ENCODE measurements at places on chromosomes 7 and 10.

- DNase-seq = no peak
These were observed 75.1 kb downstream of the ENTPD1 start for GRCh38 chr10:95831076-95831475.

DNA sequence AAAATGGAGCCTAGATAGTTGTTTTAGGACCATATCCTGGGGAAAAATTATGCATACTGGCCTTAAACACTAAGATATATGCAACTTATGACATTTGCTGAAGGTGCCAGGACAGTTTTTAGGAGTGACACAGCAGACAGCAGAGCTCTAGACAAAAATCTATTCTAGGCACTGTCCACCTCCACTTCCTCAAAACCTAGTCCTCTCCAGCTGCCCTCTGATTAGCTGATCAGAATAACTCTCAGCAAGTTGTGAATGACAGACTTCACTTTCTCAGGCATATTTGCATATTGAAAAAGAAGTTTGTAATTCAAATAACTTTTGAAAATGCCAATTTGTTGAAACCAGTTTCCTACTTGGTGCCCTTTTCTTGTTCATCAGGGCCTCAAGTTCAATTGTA, 152.3 kb upstream of the STEAP4 start:
- DNase-seq = no peak

- DNase-seq = no peak
These were observed 170.0 kb downstream of the PRKG1 start for GRCh38 chr10:51244309-51244708.

GRCh38 chr7:156668130-156668741, 27.7 kb downstream of the RNF32 start:
- no peak for DNase-seq

DNA sequence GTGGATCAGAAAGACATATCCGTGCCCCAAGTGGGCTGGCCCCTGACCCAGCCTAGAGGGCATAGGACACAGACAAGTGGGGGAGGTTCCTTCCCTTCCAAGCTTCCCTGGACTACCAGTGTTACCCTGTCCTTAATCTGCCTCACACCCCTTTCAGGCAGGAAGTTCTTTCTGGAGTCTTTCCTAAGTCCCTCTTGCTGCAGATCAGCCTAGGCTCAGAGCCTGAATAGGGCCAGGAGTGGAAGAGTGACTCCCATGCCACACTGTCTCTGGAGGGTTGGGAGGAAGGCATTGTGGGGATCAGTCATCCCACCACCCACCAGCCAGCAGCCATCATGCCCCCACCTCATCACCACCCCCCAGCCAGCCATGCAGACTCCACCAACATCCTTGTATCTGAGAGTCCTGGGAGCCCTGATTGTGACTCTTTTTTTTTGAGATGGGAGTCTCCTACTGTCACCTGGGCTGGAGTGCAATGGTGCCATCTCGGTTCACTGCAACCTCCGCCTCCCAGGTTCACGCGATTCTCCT, 22.6 kb downstream of the POLL start:
- no peak for DNase-seq

DNA sequence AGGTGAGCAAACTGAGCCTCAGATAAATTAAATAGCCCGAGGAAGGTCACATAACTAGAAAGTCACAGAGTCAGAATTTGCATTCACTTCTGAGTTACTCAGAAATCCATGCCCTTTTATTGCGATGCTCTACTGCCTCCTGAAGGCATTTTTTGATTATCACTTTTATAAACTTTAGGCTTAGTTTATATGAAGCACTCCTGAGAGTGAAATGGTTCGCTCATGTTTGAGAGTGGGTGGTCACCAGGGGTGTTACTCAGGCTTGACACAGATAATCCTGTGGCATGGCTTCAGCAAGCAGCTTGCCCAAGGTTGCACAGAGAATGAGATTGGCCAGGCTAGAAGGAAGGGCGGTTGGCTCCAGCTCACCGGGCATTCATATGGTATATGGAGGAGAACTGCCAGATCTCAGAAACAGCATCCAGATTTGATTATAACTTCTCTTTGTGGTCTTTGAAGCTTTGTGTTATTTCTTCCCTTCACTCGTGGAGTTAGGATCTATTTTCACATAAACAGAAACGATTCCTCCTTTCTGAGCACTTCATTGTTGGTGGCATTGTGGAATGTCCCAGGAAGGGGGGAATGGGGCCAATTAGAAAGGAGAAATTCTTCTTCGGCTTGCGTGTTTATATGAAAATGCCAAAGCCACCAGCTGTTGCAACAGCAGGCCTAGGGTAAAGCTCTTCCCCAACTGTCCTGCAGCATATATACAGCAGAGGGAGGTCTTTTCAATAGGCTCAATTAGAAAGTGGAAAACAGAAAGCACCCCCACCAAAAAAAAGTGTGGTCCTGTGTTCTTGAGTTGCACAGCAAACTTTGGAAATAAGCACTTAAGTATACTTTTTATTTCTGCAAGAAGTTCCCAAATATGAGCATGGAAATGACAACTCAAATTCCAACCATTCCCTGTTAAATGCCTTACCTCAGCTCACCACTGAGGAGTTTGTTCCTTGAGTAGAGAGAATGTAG, 628.8 kb downstream of the SUGCT start:
- peak; percentile 64 for DNase-seq

GRCh38 chr7:137633133-137633532, 213.6 kb downstream of the DGKI start:
- no peak for DNase-seq

DNA sequence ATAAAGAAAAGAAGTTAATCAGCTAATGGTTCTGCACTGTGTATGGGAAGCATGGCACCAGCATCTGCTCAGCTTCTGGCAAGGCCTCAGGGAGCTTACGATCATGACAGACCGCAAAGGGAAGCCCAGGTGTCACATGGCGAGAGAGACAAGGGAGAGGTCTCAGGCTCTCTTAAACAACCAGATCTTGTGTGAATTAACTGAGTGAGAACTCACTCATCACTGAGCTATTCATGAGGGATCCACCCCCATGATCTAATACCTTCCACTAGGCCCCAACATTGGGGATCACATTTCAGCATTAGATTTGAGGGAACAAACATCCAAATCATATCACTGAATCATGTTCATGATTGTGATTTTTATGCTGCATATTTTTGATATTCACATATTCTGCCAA, 5.8 kb downstream of the USP54 start:
- DNase-seq = no peak

- no peak for DNase-seq
These were observed 311.7 kb upstream of the NEBL start for GRCh38 chr10:21208666-21209316.

GRCh38 chr10:13907570-13907969, 320.8 kb downstream of the PRPF18 start:
- DNase-seq = no peak

DNA sequence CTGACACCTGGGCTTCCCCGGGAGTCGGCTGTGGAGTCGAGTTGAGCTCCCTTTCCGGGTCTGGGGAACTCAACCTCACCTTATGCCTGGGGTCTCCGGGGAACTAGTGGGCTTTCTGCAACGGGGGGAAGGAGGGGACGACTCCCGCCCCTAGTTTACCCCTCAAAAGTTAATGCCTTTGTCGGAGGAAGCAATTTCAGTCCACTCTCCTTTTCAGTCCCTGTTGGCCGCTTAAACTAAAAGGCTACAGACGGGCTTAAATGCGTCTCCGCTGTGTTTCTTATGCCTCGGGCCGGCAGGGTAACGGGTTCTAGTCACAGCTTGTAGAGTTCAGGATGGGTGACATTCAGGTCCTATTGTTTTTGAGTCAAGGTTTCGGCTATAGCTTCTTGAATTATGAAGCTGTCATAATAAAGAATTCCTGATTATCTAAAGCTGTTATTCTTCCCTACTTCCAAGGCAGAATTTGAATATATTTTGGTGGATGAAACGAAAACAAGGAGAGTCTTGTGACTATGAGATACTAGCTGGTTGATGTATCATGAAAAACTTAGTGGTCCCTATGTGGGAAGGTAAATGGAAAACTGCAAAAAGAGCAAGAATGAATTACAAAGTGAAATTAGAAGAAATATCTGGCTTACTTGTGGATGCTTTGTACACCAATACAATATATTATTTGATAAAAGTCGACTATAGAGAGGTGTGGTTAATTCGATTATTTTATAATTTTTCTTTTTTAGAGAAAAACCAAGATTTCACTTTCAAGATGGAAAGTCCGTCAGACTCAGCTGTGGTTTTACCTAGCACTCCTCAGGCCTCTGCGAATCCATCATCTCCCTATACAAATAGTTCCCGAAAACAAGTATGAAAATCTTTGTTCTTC, 495 bp downstream of the SFR1 start:
- DNase-seq = no peak

- no peak for DNase-seq
These were observed 93.6 kb downstream of the CTNNA3 start for GRCh38 chr10:67602268-67602950.

GRCh38 chr10:91391920-91392319, 18.2 kb upstream of the HECTD2 start:
- DNase-seq = no peak

DNA sequence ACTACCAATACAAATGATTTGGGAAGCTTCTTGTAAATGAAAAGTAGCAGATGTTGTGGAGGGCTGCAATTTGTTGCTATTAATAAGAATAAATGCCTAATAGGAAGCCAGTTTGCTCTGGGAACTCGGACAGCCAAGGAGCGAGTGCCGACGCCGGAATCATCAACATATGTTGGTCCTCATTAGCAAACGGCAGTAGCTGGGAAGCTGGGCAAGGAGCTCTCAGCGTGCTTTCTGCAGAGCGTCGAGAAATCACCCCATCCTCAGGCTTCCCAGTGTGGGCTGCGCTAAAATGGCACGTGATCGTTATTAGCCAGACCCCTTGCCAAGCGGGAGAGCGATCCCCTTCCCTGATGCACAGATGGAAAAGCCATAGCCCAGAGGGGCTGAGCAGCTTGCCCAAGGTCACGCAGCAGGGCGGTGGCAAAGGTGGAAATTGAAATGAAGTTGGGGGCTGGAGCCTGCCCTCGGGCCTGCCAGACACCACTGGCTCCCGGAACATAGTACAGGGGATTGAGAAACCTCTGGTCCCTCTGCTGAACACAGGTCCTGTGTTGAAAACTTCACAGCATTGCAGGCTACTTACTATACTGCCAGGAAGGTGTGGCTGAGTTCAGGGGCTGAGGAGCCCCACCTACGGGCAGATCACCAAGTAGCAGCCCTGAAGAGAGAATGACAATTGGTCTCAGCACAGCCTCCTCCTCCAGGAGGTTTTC, 326.9 kb downstream of the PLXNA4 start:
- no peak for DNase-seq

DNA sequence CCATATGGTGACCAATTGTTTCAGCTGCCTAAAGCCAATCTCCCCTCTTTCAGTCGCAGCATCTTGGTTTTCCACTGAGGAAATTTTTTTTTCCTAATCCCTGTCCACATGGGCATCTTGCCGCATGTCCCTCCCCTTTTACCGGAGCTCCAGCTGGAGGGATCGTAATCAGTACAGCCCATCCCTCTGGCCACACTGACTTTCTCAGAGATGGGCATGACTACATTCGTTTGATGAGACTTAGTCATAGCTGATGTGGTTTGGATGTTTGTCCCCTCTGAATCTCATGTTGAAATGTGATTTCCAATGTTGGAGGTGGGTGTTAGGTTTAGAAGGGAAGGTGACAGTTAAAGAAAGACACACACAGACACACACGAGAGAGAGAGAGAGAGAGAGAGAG, 186.8 kb upstream of the CXCL12 start:
- DNase-seq = peak; percentile 27

DNA sequence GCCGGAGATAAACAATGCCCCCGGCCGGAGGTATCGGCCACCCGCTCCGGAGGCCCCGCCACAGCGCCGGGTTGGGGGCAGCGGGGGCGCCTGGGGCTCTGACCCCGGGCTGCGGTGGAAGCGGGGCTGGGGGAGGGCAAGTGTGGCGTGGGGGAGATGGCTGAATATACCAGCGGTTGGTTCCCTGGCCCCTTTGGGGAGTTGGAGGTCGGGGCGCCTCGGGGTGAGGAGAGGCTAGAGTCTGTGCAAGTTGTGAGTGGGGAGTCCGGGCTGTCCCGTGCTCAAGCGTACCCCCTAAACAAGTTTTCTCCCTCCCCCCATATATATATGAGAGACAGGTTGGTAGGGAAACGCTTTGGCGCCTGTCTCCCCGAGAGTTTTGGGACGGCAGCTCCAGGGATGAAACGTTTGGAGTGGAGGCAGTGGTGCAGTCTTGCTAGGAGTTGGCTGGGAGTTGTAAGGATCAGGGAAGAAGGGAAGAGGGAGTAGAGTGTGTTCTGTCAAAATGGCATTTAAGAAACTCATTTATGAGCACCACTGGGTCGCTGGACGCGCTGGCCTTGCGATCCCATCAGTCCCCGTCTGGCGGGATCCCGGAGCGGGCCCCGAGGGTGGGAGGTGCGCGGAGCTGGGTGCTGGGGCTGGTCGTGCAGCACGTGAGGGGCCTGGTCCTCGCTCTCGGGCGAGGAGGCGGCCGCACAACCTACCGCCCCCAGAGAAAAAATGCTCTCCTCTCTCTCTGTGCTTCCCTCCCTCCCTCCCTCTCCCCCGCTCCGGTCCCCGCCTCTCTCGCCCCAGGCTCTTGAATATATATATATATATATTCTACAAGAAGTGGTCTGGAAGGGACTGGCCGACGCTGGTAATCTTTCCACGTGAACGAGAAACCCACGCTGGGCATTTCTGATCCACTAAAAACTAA, 1.1 kb downstream of the TET1 start:
- no peak for DNase-seq

GRCh38 chr10:48390933-48391845, 84.7 kb downstream of the MAPK8 start:
- no peak for DNase-seq

DNA sequence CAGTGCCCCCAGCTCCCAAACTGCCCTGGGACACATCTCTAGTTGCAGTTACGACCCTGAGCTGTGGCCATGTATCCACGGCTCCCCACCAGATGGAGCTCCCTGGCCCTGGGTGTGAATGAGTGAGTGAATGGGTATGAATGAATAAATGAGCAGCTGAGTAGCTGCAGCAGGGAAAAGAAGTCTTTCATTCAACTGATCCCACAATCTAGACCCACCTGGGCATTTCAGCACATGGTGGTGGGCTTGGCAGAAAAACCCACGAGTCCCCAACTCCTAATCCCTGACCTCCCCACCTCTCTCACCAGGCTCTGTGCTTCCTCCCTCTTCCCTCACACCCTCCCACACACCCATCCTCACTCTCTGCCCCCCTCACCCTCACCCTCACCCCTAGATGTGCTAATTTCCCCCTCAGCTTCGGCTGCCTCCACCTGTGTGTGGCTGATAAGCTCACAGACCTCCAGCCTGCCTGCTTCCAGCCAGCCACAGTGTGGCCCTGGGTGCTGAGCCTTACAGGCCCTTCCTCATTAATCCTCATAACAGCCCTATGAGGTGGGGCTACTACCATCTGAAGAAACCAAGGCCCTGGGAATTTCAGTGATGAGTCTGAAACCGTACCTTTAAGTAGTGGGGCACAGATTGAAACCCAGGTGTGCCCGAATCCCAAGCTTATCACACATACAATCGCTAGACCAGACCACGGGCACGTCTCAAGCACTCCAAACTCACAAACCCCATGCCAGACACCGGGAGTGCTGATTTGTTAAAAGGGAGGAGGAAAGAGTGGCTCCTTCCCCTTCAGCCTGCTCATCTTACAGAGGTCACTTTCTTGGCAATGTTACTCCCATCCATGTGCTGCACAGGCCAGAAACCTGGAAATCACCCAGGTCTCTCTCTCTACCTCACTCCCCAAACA, 2.2 kb upstream of the ATP6V1F start:
- DNase-seq = peak; percentile 41

Measured in GM04503 (cell line).